ENCODE measurements at places on chromosomes 4 and X.
A peak's percentile ranks its signal among the peaks of the same experiment; 100 is the strongest.

DNA sequence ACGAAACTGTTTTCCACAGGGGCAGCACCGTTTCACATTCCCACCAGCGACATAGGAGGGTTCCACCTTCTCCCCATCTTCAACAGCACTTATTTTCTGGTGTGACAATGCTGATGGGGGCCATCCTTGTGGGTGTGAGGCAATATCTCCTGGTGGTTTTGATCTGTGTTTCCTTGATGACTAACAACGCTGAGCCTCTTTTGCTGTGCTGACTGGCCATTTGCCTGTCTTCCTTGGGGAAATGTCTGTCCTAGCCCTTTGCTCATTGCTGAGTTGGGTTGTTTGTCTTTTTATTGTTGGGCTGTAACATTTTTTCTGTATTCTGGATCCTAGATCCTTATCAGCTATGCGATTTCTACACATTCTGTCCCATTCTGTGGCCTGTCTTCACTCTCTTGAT lies 33.7 kb downstream of the ATP2B3 start:
- no peak for DNase-seq

GRCh38 chr4:123055943-123056342 lies 133.5 kb upstream of the NUDT6 start:
- DNase-seq = no peak

- no peak for DNase-seq
Observed at GRCh38 chr4:89539797-89540711, 232.5 kb upstream of the GPRIN3 start.

DNA sequence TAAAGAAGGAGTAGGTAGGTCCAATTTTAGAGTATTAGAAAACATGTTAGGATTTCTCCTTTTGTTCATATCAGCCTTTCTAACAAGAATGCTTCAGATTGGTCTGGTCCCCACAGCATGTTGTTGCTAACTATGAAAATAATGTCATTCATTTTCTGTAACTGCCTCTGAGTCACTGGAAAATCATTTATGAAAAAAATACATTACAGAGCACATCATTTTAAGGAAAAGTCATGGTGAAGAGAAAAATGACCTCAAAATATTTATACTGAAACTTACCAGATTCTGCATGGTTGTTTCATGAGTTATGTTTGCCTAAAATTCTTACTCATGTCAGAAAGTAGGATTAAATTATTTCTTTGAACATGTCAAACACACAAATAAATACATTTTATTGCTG lies 35.2 kb downstream of the DTHD1 start:
- no peak for DNase-seq

- DNase-seq = no peak
Observed at GRCh38 chrX:10513974-10514373, 106.4 kb downstream of the MID1 start.

DNA sequence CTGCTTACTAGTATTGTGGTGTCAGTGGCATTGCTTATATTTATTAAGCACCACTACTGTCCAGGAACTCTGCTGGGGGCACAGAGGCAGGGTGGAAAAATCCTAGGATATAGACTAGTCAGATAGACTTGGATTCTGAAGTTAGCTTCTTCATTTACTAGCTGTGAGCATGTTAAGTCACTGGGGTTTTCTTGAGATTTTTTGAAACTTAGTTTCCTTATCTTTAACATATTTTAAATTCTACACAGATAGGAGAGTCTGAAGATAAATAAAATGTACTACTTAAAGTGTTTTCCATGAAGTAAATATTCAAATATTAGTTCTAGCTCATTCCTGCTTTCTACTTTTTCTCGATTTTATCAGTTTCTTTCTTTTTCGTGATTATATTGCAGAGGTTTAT lies 196.9 kb upstream of the GRID2 start:
- no peak for DNase-seq

DNA sequence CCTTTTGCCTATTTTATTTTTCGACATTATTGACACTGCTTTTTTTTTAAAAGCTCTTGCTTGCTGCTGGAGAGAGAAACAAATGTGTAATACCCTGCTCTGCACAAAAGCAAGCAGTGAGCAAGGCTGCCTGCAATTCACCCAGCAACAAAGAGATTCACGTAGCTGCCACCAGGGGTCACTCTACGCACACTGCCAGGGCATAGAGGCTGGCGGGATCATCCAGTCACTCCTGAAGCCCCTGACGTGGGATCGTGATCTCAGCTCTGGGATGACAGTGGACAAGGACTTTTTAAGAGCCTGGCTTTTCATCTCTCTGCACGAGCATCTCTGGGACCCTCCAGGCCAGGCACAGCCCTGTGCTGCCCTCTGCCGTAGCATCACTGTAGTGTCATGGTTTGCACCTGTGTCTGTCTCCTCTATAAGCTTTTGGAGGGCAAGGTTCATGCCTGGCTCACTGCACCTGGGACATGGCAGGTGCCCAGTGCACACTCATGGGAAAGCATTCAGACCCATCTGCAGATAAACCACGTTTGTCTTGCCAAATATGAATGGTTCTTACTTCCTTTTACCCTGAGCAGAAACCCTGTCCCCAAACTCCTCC lies 19.8 kb downstream of the C4orf50 start:
- peak; percentile 82 for DNase-seq

- DNase-seq = no peak
Observed at GRCh38 chr4:124722071-124722470, 9.5 kb upstream of the ANKRD50 start.

- no peak for DNase-seq
Observed at GRCh38 chrX:66150163-66150562, 13.9 kb upstream of the HEPH start.

- no peak for DNase-seq
Observed at GRCh38 chrX:108298165-108298602, 140.0 kb downstream of the COL4A6 start.

DNA sequence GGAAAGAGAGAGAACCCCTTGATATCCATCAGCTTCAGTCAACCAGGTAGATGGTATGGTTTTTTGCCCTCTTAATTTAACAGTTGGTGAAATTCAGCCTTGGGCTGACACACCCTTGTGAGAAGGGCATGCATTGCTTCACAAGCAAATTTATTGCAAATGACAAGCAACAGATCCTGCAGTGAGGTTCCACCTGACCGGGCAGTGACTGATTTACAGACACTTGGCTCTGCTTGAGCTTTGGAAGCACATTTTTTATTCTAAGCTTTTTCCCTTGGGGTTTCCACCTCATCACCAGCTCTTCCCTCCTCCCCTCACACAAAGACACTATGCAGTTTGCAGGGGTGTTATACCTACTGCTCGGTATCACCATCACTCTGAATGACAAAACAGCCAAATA lies 28.3 kb upstream of the SERTM2 start:
- no peak for DNase-seq

DNA sequence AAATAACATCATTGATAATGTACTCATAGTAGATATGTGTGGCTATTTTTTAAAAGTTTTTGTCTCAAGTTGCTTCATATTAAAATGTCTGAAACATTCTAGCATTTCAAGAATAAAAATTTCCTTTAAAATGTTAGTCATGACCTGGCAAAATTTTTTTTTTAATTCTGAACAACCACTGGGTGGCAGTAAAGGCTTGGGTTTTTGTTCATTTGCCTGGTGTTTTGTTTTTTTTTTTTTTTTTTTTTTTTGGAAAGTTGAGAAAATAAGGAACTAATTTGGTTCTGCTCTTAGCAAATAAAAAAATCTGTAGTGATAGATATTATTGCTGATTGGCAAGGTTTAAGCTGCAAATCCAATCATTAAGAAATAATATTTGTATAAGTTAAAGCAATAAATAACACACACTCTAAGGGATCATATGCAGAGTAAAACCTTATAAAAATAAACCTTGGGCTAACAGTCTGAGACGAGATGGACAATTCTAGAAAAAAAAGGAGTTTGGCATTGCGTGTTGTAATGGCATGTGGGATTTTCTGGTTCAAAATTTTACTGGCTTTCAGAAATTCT lies 81.4 kb downstream of the CEP44 start:
- DNase-seq = no peak

GRCh38 chr4:14338585-14339265 lies 663.6 kb upstream of the CPEB2 start:
- DNase-seq = no peak

DNA sequence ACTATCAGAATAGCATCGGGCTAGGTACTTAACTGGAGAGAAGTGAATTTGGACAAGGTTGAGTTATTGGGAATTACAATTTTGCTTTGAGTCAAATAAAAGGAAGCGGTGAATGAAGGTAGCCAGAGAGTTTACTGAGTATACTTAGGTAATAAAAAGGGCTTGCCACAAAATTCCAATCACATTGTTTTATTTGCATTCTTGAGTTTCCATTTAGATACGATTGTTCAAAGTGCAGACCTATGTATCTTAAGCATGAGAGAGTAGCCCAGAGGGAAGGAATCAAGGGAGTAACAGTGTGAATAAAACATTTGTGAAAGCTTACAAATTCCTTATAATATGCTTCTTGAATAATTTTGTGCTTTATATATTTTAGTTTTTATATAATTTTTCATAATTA lies 102.5 kb upstream of the NDST4 start:
- no peak for DNase-seq

DNA sequence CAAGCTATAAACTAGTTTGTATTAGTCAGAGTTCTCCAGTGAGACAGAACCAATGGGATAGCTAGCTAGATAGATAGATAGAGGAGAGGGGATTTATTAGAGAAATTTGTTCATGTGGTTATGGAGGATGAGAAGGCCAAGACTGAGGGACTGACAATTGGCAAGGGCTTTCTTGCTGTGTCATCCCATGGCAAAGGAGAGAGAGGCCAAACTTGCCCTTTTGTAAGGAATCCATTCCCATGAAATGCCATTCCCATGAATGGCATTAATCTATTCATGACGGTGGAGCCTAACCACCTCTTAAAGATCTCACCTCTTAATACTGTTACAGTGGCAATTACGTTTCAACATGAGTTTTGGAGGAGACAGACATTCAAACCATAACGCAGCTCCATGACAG lies 58.1 kb downstream of the LINC00632 start:
- no peak for DNase-seq

- no peak for DNase-seq
Observed at GRCh38 chr4:45741897-45742296, 382.0 kb downstream of the GABRG1 start.

DNA sequence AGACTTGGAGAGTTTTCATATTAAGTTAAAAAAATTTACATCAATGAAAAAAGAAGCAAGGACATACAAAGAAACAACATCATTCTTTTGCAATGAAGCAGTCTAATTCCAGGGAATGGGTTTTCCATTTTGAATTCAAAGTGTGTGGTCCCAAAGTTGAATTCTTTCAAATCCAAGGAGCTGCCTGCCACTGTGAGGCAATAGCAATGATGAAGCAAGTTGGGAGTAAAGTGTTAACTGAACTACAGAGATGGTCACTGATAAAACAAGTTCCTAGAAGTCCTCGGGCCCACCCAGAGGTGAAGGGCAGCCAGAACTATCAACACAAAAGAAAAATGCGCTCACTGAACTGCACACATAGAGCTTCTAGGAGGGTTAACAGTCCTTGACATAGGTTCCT lies 115.9 kb downstream of the RAB28 start:
- no peak for DNase-seq

- DNase-seq = no peak
Observed at GRCh38 chr4:26762650-26763049, 98.0 kb upstream of the STIM2 start.
